ENCODE measurements at places on chromosomes 6 and 20.

GRCh38 chr20:23773127-23773526, 22.4 kb upstream of the CST1 start:
- no peak for DNase-seq

- peak; percentile 15 for DNase-seq
These were observed 62.6 kb downstream of the TOX2 start for GRCh38 chr20:43977252-43977651.

GRCh38 chr6:56802584-56802983, 152.3 kb upstream of the BEND6 start:
- DNase-seq: no peak

DNA sequence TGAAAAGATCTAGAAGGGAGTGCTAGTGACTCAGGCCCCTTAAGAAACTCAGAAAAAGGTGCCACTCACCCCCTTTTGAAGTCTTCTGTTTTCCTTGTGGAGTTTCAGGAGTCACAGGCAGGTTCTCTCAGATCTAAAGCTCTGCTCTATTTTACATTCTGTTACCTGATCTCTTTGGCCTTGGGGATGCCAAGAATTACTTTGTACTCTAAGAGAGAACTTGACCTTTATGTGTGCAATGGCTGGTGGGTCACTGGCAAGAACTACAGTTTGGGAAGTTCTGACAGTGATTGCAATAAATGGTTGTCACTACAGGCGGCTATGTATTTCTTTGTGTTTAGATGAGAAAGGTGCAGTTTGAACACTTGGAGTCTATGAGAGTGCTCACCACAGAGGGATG, 24.2 kb upstream of the ENPP4 start:
- DNase-seq: no peak

- DNase-seq: no peak
These were observed 49.5 kb upstream of the PREP start for GRCh38 chr6:105452376-105452775.

DNA sequence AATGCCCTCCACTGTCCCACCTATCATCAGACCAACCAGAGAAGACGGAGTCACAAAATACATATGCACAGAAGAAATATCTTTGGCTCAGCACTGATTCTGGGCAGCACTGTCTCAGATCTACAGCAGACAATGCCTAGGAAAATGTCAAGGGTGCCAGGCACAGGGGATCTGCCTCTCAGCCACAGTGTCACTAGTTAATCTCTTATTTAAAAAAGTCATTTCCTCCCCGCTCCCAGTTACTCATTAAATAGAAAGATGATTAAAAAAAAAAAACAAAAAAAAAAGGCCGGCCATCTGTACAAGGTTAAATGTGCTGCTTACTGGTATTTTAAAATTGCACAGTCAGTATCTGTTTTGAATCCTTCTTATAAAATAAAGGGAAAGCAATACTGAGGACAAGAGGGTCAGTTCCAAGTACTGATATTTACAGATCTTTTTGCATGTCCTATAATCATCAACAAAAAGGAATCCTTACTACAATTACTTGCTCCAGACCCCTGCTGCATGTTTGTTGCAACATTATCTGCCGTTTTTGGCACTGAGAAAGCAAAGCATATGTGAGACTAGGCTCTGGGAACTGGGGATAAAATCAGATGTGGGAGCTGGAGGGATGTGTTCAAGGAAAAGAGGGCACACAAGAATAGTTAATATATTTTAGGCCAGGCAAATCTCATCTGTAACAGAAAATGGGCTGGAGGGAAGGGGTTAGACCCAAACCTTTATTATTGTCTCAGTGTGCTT, 299.3 kb downstream of the KIF16B start:
- no peak for DNase-seq

DNA sequence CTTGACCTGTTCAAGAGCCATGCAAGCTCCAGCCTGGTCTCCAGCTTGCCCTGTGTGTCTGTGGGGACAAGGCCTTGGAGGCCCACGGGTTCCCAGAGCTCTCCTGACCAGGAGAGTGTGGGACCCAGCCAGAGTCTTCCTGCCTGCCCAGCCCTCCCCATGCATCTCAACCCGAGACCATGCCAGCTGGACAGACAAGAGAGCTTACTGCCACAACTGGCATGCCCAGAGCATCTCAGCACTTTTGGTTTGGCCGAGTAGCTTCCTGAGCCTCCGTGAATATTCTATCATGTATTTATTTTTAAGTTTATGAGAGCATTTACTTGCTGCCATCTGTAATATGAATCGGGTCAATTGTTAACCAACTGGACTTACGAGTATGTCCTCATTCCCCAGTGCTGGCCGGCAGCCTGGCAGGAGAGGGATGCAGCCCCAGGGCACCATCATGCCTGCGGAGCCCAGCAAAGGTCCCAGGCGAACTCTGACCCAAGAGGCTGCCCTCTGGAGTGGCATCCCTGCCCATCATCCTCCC, 14.9 kb downstream of the IP6K3 start:
- DNase-seq: no peak

DNA sequence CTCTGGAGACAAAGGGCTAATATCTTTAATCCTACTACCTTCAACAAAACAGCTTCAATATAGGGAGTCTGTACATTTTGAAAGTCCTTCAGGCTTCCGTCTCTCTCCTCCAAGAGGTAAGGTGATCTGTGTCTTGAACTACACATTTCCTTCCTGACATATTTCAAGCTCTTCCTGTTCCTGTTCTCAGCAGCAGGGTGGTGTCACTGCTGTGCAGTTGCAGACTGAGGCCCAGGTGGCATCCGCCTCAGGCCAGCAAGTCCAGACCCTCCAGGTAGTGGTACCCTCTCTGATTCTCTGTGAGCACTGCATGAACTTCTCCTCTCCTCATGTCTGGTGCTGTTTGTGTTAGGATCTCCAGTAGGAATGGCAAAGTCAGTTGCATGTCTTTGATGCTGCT, 7.8 kb downstream of the NFYA start:
- no peak for DNase-seq

- DNase-seq: no peak
These were observed 142.1 kb downstream of the MYB start for GRCh38 chr6:135323202-135323668.

DNA sequence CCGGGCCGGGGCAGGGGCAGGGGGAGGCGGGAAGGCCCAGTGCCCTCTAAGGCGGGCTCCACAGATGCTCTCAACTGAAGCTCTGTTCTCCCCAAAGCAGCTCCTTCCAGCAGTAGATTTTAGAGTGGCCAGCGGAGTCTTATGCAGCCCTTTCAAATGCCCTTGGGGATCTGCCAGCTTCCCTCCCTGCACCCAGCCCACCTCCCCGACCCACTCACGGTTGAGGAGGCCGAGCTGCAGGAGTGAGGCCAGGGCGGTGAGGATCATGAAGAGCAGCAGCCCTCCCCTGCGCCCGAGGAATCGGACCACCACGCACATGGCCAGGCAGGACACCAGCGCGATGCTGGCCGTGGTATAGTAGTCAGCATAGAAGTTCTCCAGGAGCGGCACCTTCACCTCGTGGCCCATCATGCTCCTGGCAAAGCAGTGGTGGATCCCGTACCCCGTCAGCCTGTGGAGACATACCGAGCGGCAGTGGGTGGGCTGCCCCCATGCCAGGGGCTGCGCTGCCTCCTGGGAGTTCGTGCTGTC, 28.0 kb downstream of the PSMG4 start:
- DNase-seq: peak; percentile 79

DNA sequence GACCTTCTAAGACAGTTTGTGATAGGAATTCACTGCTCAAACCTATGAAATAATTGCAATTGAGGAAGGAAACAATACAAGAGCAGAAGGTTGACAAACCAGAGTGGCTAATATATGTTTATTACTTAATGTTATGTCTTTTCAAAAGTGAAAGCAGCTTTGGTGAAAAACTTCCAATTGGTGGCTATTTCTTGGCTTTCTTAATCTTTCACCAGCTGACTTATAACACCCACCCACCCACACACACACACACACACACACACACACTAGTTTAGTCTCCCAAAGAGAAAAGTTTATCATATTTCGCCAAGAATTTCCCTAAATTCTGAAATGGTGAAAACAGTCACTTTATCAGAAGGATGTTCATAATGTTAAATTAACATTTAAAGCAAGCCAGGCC, 583.5 kb downstream of the EYS start:
- no peak for DNase-seq

DNA sequence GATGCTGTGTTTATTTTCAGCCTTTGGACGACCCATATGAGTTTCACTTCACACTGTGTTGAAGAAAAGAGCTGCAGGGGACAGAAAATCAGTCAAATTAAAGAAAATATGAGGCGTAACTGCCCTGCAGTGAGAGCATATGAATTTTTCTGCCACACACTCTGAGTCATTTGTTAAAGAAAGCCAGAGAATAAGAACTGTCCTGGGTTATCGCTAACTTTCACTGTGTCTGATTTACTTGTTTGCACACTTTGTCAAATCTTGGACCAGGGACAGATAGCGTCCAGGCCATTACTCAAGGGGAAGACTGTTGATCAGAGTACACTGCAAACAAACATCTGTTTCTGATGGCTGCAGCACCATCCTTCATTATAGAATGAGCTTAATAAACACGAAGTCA, 126.8 kb upstream of the AGPAT4 start:
- DNase-seq: no peak

DNA sequence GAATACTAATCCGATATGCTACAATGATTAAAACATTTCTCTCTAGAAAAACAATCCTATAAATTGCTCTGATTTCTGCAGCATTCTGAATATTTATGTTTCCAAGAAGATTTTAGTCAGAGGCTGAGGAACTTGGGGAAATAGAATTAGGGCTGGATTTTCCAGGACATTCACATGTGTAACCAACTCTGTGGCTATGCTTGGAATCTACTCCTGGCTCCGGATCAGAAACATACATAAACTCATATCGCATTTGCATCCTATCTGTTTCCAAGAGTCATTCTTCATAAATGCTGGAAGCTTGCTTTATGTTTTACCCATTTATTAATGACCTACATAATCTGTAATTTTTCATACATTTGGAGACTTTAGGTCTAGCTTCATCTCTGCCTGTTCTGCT, 459.9 kb upstream of the MARCKS start:
- no peak for DNase-seq

DNA sequence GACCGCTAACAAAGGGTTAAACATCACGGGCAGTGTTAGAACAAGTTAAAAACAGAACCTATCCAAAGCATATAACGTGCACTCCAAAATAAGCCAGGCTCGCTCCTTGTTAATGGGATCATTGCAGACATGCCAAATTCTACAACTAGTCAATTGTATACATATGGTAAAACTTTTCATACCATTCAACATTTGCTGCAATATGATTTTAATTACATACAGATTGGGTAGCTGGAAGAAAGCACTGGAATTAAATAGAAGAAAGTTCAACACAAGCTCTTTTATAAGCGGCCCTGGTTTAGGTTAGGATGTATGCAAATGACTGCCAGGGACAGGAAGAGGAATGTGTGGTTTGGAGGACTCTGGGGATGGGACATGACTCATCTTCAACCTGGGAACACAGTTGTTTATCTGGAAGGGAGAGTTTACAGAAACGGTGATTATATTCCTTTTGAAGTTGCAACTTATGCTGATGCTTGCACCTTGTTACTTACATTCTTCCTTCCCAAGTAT, 62.5 kb upstream of the TIAM2 start:
- no peak for DNase-seq

DNA sequence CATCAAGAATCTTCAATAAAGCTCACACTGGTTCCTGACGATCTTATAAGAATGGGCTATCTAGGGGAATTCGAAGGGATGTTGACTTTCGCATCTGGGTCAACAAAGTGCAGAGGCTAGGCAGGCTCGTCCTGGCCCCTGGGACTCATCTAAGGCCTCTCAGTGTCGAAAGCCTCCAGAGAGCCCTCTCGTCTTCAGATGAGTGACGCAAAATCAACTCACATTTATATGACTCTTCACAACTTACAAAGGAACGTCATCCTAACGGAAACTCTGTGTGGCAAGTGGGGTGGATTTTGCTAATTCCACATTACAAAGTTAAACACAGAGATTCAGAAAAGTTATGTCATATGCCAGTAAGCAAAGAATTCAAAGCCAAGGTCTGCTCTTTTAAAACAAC, 270.5 kb upstream of the EXOC2 start:
- DNase-seq: no peak

- no peak for DNase-seq
These were observed at the start of gene EPB41L1 for GRCh38 chr20:36154700-36155628. Gene EPB41L1 (plus strand): TSS chr20:36154740. CDS start chr20:36173778, 19,038 bp downstream.

DNA sequence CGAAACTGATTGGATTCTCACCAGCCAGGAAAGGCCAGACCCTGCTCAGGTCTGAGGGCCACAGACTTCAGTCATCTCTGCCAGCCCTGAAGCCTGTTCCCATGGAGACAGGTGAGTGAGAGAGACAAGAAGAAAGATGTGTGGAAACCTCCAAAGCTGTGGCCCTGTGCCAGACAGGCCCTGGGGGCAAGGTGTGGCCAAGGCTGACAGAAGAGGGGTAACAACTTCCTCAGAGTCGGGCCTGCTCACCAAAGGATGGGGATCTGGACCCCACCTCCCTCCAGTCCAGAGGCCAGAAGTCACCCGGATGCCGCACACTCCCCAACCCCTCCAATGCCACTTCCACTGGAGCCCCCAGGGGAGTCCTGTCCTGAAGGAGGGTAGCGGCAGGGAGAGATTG, 73.6 kb downstream of the MDGA1 start:
- peak; percentile 68 for DNase-seq

GRCh38 chr20:45893831-45894230, 2.7 kb downstream of the CTSA start:
- DNase-seq: no peak

DNA sequence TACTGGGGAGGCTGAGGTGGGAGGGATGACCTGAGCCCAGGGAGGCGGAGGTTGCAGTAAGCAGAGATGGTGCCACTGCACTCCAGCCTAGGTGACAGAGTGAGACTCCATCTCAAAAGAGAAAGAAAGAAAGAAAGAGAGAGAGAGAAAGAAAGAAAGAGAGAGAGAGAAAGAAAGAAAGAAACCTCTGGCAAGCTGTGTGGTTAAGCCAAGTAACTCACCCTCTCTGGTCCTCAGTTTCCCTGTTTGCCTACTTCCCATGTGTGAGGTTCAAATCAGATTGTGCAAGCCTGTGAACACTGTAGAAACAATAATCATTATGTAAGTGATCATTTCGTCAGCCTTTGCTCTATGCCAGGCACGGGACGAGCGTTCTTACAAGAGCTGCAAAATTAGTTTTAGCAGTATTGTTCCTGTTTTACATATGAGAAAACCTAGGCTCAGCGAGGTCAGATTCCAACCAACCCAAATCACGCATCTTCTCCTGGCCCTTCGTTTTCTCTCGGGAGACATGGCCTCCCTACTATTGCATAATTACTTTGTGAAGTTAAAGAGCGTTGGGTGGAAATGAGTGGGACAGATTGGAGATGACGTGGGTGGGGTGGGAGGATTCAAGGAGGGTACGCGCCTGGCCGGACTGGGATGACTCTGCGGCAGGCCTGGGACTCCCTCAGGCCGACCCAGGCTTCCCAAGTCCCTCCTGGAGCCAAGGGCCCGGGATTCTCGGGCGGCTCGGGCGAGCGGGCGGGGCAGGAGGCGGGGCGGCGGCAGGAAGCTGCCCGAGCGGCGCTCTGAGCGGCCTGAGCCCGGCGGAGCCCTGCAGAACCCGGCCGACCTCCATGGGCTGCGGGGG, at the start of gene SNX21:
SNX21 (plus strand) TSS at position 770 of the 853 bp plus-strand sequence. CDS start 121 bp downstream, outside the sequence.
- peak; percentile 96 for DNase-seq

GRCh38 chr6:42939810-42940167, 10.5 kb downstream of the CNPY3 start:
- no peak for DNase-seq

- no peak for DNase-seq
These were observed 104.2 kb upstream of the PDE10A start for GRCh38 chr6:165767228-165767627.

All from posterior vena cava (tissue), 2 donors.